NCI-H2081 treated with DMSO at 0.1 percent for 48 hours (cell line): ENCODE measurements at places on chromosomes 3 and 15.

GRCh38 chr15:55552451-55552850 is 35.7 kb downstream of the PYGO1 start:
- DNase-seq, result no peak

- DNase-seq, result no peak
Observed at GRCh38 chr15:62320259-62320658, 155.2 kb upstream of the C2CD4B start.

GRCh38 chr15:99131441-99132023 is 26.7 kb downstream of the SYNM start:
- DNase-seq, result no peak

DNA sequence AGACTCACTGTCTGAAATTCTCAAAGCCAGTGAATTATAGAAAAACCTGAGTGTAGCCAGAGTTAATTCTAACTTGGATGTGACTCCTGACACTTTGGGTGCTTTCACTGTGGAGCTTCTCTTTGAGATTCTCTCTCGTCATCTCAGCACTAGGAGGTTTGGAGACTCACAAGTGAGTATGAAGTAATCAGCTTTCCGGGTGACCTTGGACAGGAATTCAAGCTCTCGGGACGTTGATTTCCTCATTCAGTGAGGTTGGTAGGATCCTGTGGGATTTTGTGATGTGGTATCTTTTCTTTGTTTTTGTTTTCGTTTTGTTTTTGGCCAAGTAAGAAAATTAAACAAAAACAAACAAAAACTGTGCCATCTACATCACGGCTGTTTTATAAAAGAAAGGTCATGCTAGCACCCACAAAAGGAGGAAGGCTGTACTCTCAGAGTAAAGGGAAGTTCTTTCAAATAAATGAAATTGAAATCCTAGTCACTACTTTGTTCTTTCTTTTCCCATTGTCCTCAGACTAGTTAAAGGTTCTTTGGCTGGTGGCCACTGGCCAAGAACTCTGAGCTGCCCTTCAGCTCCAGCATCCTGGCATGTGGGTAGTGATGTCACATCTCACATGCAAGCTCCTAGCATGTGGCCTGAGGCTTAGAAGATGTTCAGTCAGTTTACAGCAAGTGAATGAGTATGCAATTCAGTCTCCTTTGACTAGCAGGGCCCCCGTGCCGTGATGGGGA is 263.3 kb upstream of the TPM1 start:
- no peak for DNase-seq

- no peak for DNase-seq
Observed at GRCh38 chr3:113847664-113848461, 9.3 kb downstream of the GRAMD1C start.

GRCh38 chr15:38373016-38373415 is 80.9 kb upstream of the FAM98B start:
- DNase-seq, result no peak

GRCh38 chr3:70916375-70917055 is 604.1 kb upstream of the MDFIC2 start:
- DNase-seq, result no peak

DNA sequence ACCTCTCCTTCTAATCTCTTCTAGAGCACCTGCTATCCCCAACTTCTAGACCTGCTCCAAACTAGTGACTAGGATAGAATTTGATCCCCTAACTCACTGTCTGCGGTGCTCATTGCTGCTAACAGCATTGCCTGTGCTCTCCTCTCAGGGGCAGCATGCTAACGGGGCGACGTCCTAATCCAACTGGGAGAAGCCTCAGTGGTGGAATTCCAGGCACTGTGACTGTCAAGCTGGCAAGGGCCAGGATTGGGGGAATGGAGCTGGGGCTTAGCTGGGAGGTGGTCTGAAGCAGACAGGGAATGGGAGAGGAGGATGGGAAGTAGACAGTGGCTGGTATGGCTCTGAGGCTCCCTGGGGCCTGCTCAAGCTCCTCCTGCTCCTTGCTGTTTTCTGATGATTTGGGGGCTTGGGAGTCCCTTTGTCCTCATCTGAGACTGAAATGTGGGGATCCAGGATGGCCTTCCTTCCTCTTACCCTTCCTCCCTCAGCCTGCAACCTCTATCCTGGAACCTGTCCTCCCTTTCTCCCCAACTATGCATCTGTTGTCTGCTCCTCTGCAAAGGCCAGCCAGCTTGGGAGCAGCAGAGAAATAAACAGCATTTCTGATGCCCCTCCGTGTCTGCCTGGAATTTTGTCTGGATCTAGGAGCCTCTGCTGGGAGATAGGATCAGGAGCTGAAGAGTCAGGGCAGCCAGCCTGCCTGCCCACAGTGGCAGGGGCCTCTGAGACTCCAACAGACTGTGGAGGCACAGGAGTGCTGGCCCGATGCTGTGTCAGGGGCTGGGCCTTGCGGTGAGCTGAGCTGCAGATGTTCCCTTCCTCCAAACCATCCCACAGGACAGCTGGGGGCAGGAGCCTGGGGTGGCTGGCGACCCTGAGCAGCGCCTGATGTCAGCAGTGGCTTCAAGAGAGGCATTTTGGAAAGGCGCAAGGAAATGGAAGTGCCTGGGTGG is 3.0 kb downstream of the ISLR start:
- no peak for DNase-seq

GRCh38 chr15:80384432-80384831 is 19.8 kb upstream of the ARNT2 start:
- DNase-seq, result no peak

- no peak for DNase-seq
Observed at GRCh38 chr3:132321304-132321703, 4.1 kb downstream of the ACP3 start.
